ENCODE measurements at places on chromosomes 6 and 20.

GRCh38 chr6:121055572-121056163, 278.6 kb downstream of the TBC1D32 start:
- peak; percentile 44 for DNase-seq

DNA sequence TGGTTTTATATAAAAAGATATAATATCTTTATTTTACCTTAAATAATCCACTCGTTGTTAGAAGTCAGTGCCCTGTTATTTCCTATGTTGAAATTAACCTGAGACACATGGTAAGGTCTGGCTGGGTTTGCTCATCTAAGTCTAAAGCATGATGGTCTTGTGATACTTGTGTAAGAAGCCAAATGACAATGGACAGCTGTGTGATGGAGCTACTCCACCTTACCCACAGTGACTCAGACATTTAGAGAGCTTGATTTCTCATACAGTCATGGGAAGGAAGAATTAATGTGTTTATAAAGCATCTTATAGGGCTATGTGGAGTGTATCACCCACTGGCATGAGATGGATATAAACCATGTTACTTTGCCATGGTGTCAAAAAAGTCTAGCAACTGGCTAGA, 11.7 kb downstream of the CTCFL start:
- no peak for DNase-seq

DNA sequence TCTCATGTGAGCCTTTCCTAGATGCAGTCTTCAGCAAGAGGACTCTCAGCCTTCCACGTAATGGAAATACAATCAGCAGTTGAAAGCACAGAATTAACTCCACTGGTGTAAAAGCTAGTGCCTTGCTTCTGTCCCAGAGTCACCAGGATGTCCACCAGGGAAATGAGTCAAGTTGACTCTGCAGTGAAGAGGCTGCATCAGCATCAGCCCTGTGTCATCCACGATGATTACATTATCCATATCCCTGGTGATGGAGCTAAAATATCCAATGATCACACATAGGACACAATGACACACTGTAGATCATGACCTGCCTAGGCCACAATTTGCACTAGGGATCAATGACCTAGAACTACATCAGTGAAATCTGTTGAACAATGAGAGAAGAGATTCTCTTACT, 262.4 kb downstream of the ERMARD start:
- DNase-seq, result no peak

DNA sequence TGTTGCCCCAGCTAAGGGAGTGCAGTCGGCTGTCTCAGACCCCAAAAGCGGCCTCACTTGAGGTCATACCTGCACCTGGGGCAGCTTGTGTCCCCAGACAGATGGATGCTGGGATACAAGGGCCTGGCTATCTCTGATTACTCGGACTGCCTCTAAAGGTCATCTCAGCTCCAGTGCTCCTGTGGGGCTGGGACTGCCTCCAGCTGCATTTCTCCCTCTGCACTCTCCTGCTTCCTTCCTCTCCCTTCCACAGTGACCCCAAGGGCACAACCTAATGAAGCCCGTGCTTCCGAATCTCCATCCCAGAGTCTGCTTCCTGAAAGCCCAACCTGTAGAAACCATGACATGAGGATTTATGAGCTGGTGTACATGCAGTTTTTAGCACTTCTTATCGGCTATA, 22.8 kb upstream of the OCSTAMP start:
- DNase-seq, result no peak

DNA sequence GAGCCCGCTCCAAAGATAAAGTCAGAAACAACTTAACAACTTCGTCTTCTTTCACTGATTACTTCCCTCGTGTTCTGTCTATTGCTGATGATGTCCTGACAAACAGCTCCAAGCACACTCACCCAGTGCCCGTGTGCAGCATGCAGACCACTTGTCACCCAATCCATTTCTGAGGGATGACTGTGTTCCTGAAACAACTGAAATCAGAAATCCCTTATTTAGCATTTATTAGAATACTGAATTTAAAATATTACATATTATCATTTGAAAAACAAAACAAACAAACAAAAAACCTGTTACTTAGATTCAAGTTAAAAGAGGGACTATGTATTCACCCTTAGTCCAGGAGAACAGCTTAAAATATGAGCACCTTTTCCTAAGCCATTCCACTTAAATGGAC, 223.7 kb upstream of the QKI start:
- DNase-seq, result no peak

DNA sequence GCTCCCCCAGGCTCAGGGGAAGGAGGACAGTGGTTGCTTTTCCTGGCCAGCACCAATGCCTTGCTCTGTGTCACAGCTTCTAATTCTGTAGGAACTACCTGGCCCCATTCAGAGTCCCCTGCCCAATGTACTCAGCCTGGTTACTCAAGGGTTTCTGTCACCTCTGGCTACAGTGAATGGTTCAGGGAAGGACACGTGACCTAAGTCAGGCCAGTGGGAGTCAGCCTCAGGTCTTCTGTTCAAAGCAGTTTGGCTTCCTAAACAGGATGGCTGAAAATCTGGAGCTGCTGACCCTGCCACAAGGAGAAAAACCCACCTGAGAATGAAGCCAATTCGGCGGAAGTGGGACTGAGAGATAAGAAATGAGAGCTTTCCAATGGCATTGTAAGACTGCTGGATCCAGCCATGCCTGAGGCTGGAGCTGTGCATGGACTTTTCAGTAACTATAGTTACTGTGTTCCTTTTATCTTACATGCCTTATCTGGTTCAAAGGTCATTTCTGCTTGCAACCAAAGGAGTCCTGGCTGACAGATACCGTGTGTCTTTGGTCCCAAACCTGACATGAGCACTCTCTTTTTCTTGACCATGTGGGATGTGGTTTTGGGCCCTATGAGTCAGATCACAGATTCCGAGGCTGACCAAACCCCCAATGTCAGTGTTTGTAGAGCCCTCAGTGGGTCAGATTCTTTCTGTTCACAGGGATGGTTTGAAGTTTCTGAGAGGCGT, 104.3 kb downstream of the SULF2 start:
- DNase-seq, result no peak

DNA sequence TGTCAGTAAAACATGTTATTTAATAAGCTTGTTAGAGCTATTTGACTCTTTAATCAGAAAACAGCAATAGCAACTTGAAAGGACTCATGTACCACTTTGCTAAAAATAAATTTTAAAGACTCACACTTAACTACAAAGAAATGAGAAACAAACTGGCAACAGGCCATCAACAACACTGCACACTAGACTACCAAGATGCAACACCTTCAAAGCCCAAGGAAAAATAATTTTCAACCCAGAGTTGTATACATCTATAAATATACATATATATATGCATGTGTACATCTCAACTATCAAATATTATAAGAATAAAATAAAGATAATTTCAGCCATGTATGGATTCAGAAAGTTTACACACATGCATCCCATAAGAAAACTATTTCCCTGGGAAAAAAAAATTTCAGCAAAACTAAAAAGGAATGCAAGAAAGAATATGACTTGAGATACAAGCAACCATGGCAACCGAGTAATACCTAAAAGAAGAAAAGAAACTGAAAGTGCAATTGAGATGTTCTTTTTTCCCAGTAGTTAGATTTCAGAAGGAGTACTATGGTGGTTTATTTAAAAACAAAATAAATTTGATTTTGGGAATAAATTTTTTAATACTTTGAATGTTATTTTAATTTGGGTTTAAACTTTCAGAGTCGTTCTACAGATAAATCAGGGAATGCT, 303.8 kb downstream of the UBE3D start:
- no peak for DNase-seq

DNA sequence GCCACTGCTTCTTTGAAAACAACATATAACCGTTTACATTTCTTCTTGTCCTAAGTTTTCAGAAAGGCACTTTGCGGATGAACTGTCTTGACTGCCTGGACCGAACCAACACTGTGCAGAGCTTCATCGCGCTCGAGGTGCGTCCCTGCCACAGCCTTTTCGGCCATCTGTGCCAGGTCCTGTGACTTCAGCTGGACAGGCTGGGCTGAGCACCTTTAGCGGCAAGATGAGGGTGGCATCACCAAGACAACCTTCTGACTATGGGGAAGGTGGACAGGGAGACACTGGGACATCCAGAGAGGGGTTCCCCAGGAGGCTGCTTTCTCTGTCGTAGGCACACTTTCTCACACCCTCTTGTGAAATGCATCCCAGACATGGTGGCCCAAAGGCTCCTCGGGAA, 82.1 kb downstream of the SYNJ2 start:
- no peak for DNase-seq

GRCh38 chr6:146860583-146860982, 261.8 kb downstream of the ADGB start:
- no peak for DNase-seq

DNA sequence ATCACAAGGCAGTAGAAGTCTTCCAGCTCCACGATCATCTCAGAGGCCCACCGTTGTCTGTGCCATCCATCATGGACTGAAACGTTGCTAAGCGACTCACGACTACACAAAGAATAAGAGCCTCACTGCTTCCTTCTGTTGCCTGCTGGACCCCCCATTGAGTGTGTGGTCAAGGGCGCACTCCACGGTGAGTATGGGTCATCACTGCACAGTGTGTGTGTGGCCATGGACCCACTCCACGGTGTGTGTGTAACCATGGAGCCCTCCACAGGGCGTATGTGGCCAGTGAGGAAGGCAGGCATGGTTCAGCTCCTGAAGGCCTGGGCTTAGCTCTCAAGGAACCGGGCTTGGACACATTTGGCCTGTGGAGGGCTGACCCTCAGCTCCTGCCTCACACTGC, 123.4 kb upstream of the AFDN start:
- no peak for DNase-seq

DNA sequence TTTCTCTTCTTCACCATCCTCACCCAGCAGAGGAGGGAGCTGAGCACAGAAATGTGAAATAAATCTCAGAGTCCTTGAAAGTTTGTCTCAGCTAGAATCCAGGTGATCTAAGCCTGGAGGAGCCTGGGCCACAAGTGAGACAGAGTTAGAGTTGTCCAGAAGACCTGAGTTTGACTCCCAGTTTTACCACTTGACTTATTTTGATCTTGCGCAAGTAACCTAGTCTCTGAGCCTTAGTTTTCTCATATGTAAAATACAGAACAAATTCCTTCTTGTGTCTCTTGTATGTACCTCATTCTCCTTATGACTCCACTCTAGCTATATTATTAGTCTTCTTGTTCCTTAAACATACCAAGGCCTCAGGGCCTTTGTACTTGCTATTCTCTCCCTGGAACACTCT, 36.7 kb downstream of the RALY start:
- DNase-seq, result no peak

- no peak for DNase-seq
Observed at GRCh38 chr6:152941746-152942145, 41.1 kb downstream of the FBXO5 start.

- DNase-seq, result no peak
Observed at GRCh38 chr6:138099832-138100231, 7.4 kb downstream of the PERP start.

GRCh38 chr6:133892813-133893691, 4.1 kb downstream of the TCF21 start:
- DNase-seq, result no peak

- DNase-seq, result no peak
Observed at GRCh38 chr6:80550281-80550680, 443.8 kb downstream of the BCKDHB start.

- no peak for DNase-seq
Observed at GRCh38 chr6:16698997-16699868, 62.0 kb downstream of the ATXN1 start.

GRCh38 chr20:63519668-63520503, 679 bp upstream of the PPDPF start:
- DNase-seq, result peak; percentile 49

GRCh38 chr6:95133578-95133977, 443.8 kb upstream of the MANEA start:
- DNase-seq, result peak; percentile 3

DNA sequence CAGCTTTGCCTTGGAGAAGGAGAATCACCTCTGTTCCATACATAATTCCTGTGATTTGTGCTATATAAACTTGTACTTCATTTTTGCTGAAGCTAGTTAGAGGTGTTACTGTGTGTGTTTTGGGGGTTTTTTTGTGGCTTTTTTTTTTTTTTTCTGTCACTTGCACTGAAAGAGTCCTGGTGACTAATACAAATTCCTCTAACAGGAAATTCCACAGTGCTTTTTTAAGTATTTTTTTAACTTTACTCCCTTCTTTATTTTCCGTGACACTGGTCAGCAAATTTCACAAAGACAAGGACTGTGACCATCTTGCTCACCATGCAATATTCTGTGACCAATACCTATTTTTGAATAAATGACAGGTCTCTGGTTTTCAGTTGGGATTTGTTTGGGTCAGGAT, 110.5 kb downstream of the ISM1 start:
- DNase-seq, result no peak

DNA sequence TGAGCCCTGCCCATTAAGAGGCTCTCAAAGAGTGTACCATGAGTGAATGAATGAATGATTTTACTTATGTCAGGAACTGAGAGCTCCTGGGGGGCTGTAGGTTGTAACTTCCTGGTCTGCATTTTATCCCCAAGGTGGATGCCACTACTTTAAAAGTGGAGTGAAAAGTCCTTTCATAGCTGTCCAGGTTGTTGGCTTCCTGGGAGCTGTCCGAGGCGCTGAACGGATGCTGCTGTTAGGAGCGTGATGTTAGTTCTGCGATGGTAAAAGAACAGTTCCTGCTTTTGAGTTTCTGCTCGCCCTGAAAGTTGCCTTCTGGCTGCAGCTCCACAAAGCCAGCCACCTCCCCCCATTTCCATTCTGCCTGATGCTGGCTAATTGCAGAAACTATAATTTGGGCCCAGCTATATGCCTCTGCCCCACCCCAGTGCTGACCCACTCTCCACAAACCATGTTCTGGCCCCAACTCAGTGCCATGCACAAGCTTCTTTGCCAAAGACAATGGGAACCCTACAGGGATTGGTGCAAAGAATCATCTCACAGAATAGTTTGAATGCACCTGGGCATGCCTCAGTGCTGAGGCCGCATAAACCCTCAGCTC, 330.9 kb upstream of the CDH4 start:
- DNase-seq, result no peak

DNA sequence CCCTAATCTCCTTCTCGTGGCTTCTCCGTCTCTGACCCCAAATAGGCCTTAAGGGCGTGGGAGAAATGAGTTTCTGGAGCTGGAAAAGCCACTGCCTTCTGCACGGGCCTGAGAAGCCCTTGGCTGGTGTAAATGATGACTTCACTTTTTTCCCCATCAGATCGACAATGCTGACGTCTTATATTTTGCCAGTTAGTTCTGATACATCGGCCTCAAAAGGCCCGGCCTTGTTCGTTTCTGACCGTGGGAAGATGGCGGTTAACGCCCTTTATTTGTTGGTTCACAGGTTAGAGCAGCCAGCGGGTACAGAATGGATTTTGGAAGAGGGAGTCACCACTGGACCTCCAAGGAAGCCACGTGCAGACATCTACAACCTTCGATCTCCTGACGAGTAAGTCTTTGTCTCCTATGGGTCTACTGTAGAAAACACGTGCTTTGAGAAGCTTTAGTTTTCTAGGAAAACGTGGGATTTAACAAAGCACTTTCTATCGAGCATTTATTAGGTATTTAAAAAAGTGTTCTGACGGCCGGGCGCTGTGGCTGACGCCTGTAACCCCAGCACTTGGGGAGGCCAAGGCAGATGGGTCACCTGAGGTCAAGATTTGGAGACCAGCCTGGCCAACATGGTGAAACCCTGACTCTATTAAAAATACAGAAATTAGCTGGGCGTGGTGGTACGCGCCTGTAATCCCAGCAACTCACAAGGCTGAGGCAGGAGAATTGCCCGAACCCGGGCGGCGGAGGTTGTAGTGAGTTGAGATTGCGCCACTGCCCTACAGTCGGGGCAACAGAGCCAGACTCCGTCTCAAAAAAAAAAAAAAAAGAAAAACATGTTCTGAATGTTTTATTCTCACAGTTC, 1.2 kb upstream of the ZNFX1 start:
- no peak for DNase-seq

- peak; percentile 34 for DNase-seq
Observed at GRCh38 chr6:158770533-158771330, 48.4 kb downstream of the EZR start.

GRCh38 chr6:30329331-30329730, 2.6 kb downstream of the TRIM39 start:
- DNase-seq, result no peak
